NCI-H1105 treated with DMSO at 0.1 percent for 48 hours (cell line): ENCODE measurements at places on chromosomes 4 and X.

- no peak for DNase-seq
These were observed 675.4 kb downstream of the RAPGEF2 start for GRCh38 chr4:159778298-159778697.

- DNase-seq, result no peak
These were observed 74.6 kb upstream of the MAGEA10 start for GRCh38 chrX:152212969-152213368.

DNA sequence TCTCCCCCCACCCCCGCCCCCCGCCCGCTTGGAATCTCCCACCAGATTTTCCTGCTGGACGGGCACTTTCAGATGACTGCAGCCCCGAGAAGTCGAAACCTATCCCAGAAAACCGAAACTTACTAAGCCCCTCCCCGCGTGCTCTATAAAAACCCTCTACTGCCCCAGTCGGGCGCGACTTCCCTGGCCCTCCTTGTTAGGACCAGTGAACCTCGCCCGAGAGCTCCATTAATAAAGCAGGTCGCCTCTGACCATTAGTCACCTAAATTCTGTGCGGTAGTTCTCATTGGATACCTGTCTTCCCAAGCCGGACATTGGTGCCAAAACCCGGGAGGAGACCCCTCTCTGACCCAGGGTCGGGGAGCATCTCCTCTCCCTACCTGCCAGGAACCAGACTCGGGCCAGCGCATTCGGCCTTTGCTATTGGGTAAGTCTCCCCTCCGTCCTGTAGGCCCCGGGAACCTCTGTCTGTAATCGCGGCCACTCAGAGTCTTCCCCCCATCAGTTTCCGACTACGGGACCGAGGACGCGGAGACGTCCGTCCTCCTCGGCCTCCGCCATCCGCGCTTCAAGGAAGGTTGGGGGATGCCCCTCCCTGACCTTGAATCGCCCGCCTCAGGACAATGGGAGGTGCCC, 958.0 kb downstream of the RPA4 start:
- DNase-seq, result no peak

DNA sequence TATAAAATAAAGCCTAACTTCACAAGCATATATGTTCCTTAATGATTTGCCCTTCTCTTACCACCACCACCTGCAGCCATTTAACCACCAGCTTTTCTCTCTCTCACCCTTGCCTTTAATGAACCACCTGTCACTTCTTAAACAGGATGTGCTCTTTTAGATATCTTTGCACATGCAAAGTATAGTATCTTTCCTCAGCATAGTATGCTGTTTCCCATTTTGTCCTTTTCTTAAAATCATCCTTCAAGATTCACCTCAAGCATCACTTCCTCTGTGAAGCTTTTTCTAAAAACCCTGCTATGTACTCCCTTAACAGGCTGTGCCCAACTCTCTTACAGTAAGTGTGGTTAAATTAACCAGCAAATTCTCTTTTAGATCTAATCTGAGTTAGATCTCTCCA, 8.2 kb upstream of the CNOT6L start:
- DNase-seq, result no peak

DNA sequence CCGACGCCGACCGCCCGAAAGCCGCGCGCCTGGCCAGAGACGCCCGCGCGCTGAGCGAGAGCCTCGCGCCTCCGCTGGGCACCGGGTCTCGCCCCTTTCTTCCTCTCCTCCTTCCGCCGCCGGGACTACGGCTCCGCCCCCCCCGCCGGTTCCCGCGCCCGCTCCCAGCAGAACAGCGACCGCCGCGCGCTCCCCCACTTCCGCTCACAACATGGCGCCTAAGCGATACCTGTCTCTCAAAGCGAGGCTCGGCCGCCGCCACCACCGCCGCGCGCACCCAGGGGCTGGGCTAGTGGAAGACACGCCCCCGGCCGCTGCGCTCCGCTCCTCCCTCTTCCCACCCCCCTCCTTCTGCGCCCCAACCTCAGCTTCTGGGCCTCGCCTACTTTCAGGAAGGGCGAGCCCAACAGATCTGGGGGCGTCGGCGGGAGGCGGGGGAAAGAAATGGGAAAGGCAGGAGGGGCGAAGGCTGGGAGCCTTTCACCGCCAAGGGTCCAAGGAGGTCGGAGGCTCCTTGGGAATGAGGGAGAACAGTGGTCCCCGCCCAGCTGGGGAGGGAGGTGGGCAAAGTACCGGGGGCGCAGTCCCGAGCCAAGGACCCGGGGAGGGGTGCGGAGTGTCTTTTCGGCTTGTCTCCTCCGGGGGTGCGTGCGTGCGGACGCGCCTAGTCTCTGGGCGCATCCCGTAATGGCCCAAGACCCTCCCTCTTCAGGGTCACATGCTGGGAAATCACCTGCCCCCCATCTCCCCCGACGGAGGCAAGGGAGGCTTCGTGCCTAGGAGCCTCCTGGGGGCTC, at the start of gene RPS6KA3:
TSS of gene RPS6KA3 (minus strand) at position 100 of the 797 bp plus-strand sequence. CDS start 277 bp downstream, outside the sequence.
- DNase-seq, result peak; percentile 69

DNA sequence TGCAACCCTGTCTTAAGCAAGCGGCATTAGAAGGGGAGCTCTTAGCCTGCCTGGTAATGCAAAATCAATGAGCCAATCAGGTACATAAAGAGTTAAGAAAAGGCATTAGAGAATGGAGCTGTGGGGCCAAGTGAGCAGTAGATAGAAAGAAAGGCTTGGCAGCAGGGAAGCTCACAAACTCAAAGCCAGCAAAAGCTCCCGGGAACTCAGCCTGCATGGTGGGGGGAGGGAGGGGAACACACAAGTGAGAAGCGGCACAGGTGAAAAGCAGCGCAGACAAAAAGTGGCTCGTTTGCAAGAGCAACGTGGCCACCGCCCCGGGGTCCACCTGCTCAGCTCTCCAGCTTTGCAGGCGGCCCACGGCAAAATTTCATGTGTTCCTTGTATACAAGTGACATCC, 818.5 kb downstream of the FAM133A start:
- DNase-seq, result no peak

- DNase-seq, result no peak
These were observed 11.8 kb downstream of the AMBN start for GRCh38 chr4:70603856-70604255.

GRCh38 chr4:123750044-123750443, 353.4 kb downstream of the SPRY1 start:
- no peak for DNase-seq

DNA sequence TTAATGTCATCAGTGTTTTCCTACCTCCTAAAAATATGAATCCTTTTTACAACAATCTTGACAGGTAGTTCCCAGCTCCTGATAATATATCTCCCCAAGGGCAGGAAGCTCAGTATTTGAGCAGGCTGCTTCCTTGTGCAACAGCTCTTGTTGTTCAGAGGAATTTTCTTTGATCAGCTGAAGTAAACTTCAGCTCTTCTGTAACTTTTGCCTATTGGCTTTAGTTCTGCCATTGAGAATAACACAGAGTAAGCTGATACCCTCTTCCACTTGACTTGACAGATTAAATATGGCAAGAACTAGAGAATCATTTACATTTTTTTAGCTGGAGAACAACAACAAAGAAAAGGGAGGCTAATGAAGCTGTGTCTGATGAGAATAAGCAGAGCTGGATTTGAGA, 75.2 kb downstream of the LUZP4 start:
- DNase-seq, result peak; percentile 30

GRCh38 chr4:3706565-3707422, 59.4 kb upstream of the ADRA2C start:
- DNase-seq, result no peak

DNA sequence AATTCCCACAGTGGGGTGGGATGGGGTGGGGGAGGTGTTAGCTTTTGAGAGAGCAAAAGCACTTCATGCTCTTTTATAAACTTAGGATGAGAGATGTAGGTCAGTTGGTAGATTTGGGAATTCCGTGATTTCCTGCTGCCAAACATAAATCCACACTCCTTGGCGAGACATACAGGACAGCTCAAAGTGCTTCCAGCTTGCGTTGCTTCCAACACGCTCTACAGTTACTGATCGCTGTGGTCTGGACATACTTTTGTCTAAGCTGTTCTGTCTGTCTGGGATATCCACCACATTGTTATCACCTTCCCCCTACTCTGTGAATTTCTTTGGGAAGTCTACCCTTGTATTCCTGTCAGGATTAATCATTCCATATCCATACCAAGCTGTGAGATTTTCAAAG, 117.5 kb downstream of the RAPGEF2 start:
- no peak for DNase-seq

- DNase-seq, result no peak
These were observed 845.2 kb downstream of the PCDH18 start for GRCh38 chr4:136687118-136687517.

- DNase-seq, result no peak
These were observed 1456.1 kb upstream of the IGFBP7 start for GRCh38 chr4:58566260-58566659.
